ENCODE measurements at places on chromosomes 2 and 18.

GRCh38 chr2:55733335-55733734 lies 39.7 kb upstream of the PNPT1 start:
- DNase-seq = no peak

DNA sequence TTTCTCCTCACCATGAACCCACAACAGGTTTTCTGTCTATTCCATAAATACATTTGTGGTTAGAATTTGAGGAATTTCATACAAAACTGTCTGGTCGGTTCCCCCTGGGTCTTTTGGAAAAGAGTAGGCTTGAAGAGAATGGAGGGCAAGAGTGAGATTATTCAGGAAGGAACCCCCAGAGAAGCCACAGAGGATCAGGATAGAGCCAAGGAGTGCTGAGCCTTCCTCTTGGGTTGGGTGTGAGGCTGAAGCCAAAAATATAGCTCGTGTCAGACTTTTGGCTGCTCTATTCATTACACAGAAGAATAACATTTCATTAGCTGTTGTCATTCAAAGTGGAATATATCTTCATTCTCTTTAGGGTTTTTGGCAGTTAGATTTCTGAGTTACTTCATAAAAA lies 45.9 kb upstream of the YES1 start:
- DNase-seq = no peak

GRCh38 chr2:143819190-143819735 lies 690.0 kb downstream of the ARHGAP15 start:
- DNase-seq = no peak

- no peak for DNase-seq
These were observed 5.9 kb downstream of the GYPC start for GRCh38 chr2:126661702-126662500.

- no peak for DNase-seq
These were observed 55.2 kb upstream of the RALBP1 start for GRCh38 chr18:9419956-9420631.

Data from NCI-H2081 (cell line).